ENCODE measurements at places on chromosomes 1 and 21.

GRCh38 chr1:168164771-168165170 is 14.0 kb upstream of the TIPRL start:
- no peak for DNase-seq

DNA sequence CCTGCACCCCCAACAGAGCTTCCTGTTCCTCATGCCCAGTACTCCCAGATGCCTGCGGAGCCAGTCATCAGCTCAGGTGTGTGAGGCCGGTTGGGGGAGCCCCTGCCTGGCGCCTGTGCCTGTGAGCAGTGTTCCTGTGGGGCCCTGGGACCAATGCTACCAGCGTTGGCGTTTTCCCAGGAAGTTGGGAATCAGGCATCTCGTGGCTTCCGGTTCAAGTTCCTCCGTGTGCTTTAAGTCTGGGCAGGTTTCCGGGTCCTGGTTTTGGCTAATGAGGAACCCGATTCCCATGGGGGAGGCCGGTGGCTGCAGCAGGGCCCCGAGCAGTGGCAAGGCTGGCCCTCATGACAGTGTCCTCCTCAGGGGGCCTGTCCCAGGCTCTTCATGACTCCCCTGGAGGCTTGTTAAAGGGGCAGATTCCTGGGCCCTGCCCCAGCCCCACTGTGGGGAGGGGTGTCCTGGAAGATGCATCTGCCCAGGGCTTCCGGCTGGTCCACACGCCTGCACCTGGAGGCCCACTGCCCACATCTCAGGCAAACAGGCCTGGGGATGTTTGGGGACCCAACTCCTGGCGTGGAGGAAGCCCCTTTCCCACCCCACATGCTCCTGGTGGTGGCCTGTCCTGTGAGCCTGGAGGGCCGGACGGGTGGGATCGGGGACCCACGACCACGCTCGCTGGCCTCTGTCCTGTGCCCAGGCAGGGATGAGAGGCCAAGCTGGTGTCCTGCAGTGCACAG is 26.2 kb downstream of the TP73 start:
- DNase-seq, result no peak

- DNase-seq, result peak; percentile 72
Observed at GRCh38 chr1:202806845-202807450, 1.3 kb downstream of the KDM5B start.

DNA sequence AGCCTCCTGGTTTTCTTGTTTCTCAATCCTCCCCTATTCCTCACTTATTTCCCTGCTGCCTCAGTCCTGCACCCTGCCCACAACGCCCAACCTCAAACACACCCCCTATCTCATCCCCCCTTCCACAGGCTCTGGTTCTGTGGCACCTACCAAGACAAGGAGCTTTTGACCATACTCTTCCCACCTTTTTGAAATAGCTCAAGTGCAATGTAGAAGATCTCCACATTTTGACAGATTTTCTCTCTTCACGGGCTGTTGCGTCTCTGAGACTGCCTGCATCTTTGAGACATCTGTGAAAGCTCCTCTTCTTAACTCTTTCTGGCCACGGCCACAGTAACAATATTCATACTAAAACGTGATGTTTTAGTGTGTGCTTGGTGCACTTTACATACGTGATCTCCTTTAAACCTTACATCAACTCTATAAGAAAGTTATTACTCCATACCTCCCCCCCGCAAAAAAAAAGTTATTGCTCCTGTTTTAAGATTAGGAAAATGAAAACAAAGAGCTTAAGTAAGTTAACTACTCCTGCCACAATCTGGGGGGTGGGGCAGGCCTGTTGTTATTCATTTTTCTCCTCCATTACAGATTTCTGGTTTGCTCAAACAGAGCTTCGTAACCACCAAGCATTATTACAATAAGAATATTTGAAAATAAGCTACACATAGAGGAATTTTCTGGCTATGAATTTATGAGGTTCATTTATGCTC is 1.8 kb upstream of the SERBP1 start:
- no peak for DNase-seq

DNA sequence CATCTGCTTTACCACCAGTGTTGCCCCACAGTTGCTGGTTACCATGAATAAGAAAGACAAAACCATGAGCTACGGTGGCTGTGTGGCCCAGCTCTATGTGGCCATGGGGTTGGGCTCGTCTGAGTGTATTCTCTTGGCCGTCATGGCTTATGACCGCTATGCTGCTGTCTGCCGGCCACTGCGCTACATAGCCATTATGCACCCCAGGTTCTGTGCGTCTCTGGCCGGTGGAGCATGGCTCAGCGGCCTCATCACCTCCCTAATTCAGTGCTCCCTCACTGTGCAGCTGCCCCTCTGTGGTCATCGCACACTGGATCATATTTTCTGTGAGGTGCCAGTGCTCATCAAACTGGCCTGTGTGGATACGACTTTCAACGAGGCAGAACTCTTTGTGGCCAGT is 14.0 kb downstream of the OR2G6 start:
- DNase-seq, result no peak

DNA sequence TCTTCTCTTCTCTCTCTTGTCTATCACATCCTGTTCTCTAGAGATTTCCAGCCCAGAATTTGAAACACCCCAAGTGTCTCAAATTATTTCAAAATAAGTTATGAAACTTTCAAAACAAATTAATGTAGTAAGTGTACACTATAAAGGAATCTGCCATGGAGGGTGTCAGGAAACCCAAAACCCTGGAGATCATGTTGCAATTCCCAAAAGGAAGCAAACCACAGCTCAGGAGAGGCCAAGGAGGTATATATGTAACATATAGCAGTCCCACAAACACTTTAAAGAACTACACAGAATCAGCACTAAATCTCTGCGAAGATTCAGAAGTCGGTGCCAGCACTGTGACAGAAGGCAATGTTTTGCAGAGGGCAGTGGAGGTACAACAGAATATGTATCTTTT is 26.6 kb downstream of the PTPN14 start:
- DNase-seq, result no peak

- peak; percentile 28 for DNase-seq
Observed at GRCh38 chr21:41407541-41408460, 18.2 kb upstream of the MX1 start.

DNA sequence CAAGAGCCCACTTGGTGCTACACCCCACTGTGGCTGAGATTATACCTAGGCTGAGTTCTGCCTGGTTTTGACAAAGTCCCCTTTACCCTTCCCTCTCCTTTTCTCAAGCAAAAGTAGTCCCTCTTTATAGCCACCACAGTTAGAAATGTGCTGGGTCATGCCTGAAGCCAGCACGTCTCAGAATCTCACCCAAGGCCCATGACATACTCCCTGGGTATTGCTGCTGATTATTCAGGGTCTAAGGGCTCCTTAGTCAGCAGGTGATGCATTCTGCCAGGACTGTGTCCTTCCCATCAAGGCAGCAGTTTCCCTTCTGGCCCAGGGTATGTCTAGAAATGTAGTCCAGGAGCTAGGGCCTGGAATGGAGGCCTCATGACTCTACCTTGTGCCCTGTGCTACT is 67.3 kb upstream of the COX20 start:
- no peak for DNase-seq

DNA sequence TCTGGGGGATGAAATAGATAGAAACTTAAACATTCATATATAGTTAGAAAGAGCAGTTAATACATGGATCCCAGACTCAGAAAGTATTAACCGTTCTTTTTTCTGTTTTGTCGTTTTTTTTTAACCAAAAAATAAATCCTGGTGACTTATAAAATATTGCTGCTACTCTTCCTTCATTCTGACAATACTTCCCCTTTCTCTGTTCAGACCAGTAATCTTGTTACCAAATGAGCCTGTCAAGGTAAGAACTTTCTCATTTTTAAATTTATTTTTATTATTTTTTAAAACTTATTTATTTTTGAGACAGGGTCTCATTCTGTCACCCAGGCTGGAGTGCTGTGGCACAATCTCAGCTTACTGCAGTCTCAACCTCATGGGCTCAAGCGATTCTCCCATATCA is 13.7 kb downstream of the PTPN22 start:
- no peak for DNase-seq

DNA sequence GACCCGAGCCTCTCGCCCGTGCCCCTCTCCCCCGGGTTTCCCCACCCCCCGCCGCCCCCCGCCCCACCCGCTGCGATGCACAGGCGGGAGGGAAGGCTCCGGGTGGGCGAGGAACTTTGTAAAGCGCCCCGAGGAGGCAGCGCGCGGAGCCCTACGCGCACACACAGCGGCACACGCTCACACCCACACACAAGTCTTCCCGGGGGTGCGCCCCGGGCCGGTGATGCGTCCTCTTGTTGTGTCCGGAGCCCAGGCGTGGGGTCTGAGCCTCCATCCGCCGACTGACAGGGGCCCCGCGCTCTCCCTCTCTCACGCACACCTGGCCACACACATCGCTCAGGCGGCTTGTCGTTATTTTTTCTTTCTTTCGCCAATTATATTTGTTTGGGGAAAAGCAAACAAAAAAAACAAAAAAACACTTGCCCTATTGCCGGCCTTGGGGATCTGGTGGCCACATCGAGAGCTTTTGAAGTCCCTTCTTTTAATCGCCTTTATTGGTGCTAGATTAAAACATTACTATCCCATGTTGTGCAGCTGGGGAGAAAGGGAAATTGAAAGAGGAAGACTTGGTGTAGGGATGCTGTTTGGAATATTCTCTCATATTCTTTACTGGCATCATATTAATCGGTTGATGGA is 770 bp downstream of the NTNG1 start:
- DNase-seq, result peak; percentile 60

GRCh38 chr1:16224472-16224871 is 12.0 kb upstream of the ARHGEF19 start:
- DNase-seq, result no peak

DNA sequence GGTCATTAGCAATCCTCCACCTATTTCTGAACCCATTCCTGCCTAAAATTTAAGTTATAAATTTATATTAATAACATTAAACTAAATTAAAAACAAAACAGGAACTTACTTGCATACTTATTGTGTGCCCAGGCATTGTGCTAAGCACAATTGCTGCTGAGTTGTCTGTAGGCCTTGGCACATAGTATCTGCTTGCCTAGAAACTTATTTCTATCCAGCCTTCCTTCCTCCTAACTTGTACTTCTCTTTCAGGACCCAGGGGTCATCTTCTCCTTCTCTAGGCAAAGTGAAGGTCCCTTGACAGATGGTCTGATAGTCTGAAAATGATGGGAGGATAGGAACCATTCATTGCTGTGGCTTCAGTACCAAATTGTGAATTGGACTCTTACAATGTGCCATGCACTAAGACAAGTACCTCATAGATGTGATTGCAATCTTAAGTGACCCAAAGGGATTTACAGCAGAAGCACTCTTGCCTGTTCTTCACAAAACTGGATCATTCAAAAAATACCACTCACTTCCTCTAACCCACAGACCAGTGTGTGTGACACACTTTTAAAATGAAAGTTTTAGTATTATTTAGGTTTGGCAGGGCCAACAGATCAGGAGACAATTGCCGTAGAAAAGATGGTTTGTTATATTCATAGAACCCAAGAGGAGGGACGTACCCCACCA is 10.3 kb upstream of the CD101 start:
- DNase-seq, result no peak

DNA sequence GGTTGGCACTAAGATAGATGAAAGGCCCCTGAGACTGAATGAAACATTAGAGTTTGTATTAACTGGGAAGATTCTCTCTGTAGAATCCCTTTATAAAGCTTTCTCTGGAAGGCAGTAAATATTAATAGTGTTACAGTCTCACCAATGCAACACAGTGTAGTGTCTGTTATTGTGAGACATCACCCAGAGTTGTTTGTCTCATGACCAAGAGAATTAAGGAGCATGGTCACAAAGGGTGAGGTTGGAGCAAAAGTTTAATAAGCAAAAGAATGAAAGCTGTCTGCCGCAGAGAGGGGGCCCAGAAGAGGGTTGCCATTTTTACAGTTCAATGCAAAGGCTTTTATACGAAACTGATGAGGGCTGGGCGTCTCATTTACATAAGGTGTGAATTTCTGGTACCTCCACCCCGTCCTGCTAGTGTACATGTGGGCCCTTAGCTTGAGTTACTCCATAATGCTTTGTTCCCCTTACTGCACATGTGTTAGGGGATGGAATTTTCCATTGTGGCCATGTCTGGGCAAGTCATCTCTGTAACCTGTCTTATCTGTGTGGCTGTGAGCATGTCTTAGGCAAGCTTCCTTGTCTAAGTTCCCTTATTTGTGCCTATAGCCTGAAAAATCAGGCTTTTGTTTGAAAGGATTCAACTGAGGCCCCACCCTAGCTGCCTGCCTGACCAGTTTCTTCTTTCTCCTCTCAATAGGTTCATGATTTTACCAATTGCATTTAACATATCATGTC is 184.1 kb downstream of the RASAL2 start:
- no peak for DNase-seq

DNA sequence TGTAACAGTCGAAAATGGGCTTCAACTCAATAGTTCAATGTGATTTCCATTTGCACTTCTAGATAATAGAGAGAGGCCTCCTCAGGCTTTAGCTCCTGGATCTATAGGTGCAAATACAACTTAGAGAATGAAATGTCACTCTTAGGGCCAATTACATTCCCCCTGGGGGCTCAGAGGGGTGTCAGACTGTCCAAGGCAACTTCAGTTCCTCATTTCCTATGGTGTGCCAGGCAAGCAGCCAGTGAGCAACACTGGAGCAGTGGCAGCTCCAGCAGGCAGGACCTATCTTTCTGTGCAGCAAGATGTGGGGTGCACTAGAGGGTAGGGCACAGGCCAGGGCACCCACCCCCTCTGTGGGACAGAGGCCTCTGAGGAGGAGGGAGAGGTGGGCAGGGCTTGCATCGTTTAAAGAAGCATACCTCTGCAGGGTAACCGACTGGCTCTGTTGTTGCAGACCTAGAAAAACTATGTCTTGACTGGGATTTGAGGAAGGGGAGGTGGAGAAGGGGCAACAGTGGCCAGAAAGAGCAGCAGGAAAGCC is 97.3 kb downstream of the SUSD4 start:
- no peak for DNase-seq

DNA sequence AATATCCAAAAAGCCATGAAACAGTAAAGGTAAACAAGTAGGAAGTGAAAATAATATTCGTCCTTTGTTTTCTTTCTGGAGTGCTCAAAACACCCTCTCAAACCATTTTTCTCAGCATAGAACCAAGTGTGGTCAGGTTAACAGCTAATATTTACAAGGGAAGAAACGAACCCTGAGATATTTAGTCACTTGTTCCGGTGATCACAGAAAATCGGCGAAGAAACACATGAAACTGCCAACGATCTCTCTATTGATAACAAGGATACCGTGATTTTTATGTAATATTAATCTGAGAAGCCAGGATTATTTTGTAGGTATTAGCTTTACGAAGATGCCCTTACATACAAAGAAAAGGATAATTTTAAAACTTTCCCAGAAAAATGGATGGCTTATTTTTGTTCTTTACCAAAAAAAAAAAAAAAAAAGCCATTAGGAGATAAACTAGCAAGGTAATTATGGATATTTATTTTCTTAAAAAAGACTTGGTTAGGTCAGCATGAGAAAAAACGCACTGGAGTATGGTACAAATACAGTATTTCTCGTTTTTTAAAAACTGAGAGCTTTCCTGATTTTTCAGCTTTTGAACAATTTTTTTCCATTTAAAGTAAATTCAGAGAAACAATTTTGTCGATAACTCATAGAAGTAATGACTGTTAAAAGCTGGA is 107.3 kb upstream of the HNRNPU start:
- DNase-seq, result no peak

DNA sequence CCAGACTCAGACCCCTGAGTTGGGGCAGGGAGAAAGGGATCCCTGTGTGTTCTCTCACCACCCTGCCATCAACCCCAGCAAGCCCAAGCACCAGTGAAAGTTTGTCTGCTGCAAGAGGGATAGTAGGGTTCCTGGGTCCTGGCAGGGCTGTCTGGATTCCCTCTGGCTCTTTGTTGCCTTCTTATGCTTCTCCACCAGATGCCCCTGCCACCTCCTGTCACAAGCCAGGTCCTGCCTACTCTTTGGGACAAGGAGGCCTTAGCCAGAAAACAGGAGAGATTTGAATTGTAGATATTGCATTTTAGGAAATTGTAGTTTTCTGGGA is 21.7 kb downstream of the UBE2T start:
- DNase-seq, result no peak

GRCh38 chr1:169024800-169025271 is 81.7 kb upstream of the ATP1B1 start:
- DNase-seq, result no peak
